CD8-positive, alpha-beta memory T cell (primary cell): ENCODE measurements at places on chromosomes 2 and 18. TPM values are rescaled to one million over a fixed set of nuclear protein-coding genes. Genes with fewer than 3 reads are reported as not detected.

GRCh38 chr2:233996000-233996399 is 54.5 kb upstream of the SPP2 start:
- no peaks in the 10 kb centered on the region for H3K27me3 ChIP-seq
- H3K4me3 ChIP-seq, result no peak overlapping the region
- H3K36me3 ChIP-seq, result no peaks in the 10 kb centered on the region
- no peak overlapping the region for H3K27ac ChIP-seq
- DNase-seq, result no peak

GRCh38 chr18:74264303-74265020 is 27.3 kb downstream of the CYB5A start:
- H3K4me1 ChIP-seq, result no peaks in the 10 kb centered on the region
- DNase-seq, result no peak
- no peak overlapping the region for H3K27ac ChIP-seq
- peaks cover 3% of the 10 kb centered on the region for H3K36me3 ChIP-seq
- H3K4me3 ChIP-seq, result no peak overlapping the region

- no peaks in the 10 kb centered on the region for H3K27me3 ChIP-seq
- H3K4me3 ChIP-seq, result no peak overlapping the region
- no peak overlapping the region for H3K27ac ChIP-seq
- no peaks in the 10 kb centered on the region for H3K4me1 ChIP-seq
- no peak for DNase-seq
Measured at GRCh38 chr18:79882522-79883241, 68.8 kb downstream of the SLC66A2 start.

DNA sequence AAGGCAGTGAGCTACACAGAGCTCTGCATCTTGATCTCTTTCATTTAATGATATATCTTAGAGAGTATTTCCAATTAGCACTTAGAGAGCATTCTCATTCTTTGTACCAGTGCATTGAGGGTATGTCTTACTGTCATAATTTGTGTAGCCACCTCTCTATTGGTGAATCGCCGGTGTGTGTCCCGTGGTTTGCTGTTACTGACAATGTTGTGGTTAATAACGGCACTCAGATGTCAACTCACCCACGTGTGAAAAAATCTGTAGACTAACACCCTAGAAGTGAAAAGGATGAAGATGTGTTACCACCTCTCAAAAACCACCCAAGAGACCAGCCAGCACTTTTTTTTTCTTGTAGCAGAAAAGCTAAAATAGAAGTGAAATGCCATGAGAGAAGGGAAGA is 37.1 kb downstream of the TEX51 start:
- H3K27ac ChIP-seq, result no peak overlapping the region
- no peaks in the 10 kb centered on the region for H3K27me3 ChIP-seq

DNA sequence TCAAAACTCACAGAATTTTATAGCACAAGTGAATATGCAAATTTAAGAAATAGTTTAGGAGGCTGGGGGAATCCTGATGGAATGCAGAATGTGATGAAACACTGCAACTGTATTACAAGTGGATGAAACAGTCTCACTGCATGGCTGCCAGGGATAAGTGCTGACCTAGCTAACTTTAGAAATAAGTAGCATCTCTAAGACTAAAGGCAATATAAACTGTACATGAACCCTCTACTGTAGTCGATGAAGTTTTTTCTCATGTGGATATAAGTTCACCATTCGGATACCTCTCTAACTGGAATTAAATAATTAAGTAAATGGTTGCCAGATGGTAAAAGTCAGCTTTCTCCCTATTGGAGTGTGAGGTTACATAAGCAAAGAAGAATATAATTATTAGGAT is 777.8 kb upstream of the RAB6C start:
- H3K27ac ChIP-seq, result no peak overlapping the region
- H3K36me3 ChIP-seq, result no peaks in the 10 kb centered on the region
- H3K4me1 ChIP-seq, result no peaks in the 10 kb centered on the region
- no peak overlapping the region for H3K4me3 ChIP-seq
- no peak for DNase-seq
- no peaks in the 10 kb centered on the region for H3K27me3 ChIP-seq

ZNF2 gene
- total RNA-seq, result 5.7 TPM

LONRF2 gene
- total RNA-seq, result 0.13 TPM

CENPA gene
- total RNA-seq, result 21.6 TPM

ATP5MC3 gene
- total RNA-seq, result 409 TPM
